ENCODE measurements at places on chromosomes 4 and X. TPM values are rescaled to one million over a fixed set of nuclear protein-coding genes. Genes with fewer than 3 reads are reported as not detected.

STAP1 gene
- polyA plus RNA-seq = 0.03 TPM

ATP2B3 gene
- not detected for polyA plus RNA-seq

DNA sequence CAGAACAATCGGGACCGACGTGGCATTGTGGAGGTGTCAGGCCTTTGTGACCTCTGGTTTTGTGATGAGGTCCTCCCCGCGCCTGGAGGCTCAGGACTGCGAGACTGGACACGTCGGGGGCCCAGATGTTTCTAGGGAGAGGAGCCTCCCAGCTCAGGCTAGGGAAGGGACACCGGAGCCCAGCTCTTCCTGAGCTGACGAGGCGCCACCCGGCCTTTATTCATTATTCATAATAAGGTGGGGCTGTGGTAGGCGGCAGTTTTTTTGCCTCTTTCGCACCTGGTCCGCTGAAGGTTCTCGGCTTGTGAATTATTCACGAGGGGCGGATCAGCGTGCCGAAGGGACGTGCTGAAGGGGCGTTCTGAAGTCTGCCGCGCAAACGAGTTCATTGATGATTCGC, 2.3 kb upstream of the UBA1 start:
- DNase-seq = peak; percentile 35

- no peak for DNase-seq
These were observed 524.9 kb upstream of the HTR2C start for GRCh38 chrX:114058988-114059418.

GRCh38 chr4:111066001-111066400, 443.1 kb upstream of the PITX2 start:
- DNase-seq = no peak

DNA sequence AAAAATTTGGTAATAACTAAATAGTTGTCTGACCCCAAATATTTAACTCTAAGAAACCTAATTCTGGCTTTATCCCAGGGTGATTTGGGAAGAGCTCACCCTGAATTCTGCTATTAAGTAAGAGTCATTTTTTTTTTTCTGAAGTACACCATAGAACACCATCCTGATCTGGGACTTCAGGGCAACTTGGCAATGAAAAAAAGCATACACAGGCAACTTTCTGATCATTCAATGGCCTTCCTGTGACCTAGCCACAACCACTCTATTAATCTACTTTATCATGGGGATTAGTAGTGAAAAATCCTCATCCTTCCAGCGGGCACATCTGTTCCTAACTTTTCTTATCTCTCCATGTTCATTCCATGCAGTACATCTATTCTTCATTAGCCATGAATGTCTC, 333.2 kb upstream of the MAD2L1 start:
- DNase-seq = no peak
